ENCODE measurements at places on chromosomes 4 and X.

- DNase-seq: no peak
Measured at GRCh38 chr4:3007724-3008123, 44.4 kb downstream of the GRK4 start.

GRCh38 chrX:129653181-129653970 lies 1.4 kb downstream of the APLN start:
- no peak for DNase-seq

DNA sequence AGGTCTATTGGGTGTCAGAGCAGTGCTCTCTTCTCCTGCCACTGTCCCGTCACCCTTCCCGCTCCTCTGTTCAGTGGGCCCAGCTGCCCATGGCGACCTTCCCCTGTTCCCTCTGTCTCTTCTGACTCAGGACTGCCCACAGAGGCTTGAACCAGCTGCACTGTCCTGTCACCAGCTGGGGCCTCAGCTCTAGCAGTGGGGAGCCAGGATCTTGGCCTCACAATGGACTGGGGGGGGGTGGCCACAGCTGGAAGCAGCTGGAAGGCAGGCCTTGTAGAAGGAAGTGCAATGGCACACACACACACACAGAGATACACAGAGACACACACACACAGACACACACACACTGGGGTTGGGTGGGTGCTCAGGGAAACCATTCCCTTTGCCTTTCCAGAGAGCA lies 114.0 kb upstream of the PJA1 start:
- no peak for DNase-seq

DNA sequence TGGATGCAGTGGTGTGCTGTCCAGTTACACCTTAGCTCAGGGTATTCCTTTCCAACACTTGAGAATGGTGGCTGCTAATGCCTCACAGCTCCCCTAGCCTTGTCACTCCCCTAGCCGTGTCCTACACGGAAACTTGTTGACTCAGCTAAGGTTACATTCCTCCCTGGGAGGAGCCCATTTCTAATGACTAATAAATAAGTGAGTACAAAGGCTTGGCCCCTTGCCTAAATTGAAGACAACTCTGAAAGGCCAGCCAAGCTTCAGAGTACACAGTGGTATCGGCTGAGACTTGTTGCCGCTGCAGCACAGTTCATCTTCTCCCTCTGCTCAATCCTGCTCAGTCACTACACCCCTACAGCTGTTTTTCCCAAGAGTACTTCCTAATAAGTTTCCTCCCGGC lies 21.2 kb upstream of the SLC25A31 start:
- DNase-seq: no peak

DNA sequence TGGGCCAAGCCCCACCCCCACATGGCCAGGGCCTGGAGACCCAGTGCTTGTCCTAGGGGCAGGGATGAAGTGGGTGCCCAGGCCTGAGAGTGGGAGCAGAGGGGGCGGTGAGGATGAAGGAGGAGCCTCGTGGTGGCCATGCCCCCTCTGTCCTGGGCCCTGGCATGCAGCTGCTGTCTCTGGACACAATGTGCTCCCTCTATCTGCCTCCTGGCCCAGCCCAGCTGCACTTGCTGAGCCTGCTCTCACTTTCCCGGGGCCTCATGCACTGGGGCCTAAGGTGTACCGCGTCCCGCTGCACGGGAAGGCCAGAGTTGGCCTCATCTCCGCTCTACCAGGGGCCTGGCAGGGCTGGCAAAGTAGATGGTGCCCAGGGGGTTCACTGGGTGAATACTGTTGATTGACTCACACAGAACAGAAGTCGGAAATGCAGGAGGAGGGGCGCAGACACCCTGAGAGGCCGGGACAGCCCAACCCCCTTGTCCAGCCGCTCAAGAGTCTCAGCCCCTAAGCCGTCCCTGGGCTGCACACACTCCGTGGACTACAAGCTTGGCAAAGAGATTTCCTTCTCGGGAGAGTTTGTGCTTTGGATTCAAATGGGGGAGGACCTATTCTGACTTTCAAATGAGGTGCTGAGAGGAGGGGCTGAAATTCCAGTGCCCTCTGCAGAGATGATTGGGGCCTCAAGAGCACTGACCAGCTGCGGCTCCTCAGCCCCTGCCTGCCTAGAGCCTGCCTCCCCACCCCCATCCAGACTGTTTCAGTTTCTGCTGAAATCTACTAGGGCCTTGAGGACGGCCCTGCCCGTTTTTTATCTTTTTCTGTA lies 112.4 kb downstream of the PSAPL1 start:
- no peak for DNase-seq

DNA sequence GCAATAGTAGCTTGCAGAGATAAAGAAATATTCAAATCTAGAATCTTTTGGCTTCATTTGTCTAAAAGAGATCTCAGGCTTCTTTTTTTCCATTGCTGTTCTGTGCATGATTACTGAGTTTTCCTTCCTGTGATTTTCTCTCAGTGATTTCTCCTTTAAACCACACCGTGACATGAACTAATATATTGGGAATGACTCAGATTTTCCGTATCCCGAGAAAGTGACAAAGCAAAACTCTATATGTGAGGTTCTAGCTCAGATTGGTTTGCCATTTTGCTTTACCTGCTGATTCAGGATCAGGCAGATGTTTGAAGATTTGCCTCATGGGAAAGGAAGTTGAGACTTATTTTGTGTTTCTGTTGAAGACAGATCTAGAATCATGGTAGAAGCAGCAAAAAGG lies 59.4 kb downstream of the MTHFD2L start:
- no peak for DNase-seq

- peak; percentile 34 for DNase-seq
Measured at GRCh38 chr4:40763228-40763716, 13.5 kb downstream of the NSUN7 start.

DNA sequence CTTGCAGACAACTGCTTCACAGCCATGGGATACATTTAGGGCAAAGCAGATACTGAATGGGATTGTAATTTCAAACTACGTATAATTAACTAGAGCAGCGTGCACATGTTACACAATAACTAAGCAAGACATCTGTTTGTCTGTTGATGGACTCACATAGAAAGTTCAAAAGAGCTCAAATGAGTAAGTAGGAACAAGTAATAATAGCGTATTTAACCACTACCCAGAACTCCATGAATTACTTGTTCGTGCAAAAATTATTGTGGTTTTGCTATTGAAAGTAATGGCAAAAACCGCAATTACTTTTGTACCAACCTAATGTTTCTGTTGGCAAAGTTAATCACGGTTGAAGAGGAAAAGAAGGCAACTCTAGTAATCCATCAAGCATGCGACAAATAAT lies 825.4 kb downstream of the PCDH18 start:
- no peak for DNase-seq

DNA sequence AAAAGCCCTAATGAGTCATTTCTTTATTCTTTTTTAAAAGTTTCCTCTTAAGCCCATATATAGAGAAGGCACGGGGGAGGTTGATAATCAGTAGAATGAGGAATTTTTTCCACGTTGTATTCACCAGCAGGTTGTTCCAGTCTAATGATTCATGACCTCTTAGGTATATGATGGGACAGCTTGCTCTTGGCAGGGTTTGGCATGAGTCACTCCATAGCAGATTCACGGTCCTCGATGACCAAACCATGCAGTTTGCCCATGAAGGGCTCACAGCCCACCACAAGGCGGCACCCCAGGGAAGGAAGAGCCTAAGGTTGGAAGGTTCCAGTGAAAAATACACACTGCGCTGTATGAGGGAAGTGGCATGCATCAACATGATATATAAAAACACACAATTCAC lies 623.8 kb upstream of the DIPK2B start:
- peak; percentile 55 for DNase-seq

DNA sequence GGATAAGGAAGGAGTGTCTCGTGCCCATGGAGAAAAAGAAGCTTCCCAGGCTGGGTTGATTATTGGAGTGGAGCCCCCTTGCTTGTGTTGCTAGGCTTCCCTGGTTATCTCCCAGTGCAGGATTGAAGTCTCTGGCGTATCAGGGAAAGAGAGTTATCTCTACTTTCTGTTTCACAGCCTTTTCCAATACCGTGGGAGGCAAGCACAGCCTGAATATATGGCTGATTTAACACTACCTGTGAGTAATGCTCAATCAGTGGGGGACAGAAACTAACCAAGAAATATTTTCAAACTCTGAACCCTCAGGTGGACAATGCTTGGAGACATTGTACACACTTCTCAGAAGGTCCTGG lies 65.2 kb downstream of the SERPINA7 start:
- DNase-seq: no peak

GRCh38 chr4:24809815-24810405 lies 14.5 kb downstream of the SOD3 start:
- no peak for DNase-seq

DNA sequence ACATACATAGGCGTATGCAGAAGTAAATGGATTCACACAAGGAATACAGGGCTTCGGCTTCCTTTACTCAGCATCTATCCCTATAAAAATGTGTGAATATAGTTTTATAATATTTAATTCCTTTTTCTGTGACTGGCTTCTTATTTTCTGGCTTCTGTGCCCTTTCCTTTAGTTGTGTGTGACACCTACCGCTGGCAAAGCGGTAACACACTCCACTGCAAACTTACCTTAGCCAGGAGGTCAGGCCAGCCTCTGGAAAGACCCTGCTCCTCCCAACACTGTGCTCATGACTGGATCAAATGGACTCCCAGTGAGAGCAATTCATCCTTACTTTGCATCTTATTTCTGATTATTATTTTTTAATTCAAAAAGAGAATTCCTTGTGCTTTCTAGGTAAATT lies 244.2 kb downstream of the ANK2 start:
- no peak for DNase-seq

DNA sequence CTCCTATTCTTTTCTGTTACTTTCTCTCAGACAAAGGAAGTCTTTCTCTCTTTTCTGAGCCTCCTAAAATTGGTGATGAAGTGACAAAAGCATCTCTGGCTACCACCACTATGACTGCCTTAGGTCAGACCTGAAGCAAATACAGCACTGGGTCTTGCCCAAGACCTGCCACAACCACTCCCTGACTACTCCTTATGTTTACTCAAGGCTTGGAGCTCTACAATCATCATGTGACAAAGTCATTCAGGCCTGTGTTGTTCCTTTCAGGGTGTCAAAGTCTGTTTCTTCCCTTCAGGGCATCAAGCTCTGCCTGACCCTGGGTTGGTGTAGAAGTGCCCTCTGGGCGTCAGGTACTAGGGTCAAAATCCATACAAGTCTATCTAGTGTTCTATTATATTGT lies 419.2 kb upstream of the CT83 start:
- no peak for DNase-seq

GRCh38 chr4:80419946-80420345 lies 84.4 kb downstream of the CFAP299 start:
- no peak for DNase-seq

- no peak for DNase-seq
Measured at GRCh38 chr4:2722033-2722432, 34.1 kb downstream of the TNIP2 start.

GRCh38 chrX:56932653-56933339 lies 62.5 kb downstream of the SPIN3 start:
- no peak for DNase-seq

GRCh38 chrX:16771483-16772398 lies 14.5 kb upstream of the TXLNG start:
- DNase-seq: no peak

- DNase-seq: no peak
Measured at GRCh38 chr4:37671072-37671471, 15.1 kb downstream of the RELL1 start.

- DNase-seq: no peak
Measured at GRCh38 chr4:86184216-86184900, 175.5 kb downstream of the MAPK10 start.

DNA sequence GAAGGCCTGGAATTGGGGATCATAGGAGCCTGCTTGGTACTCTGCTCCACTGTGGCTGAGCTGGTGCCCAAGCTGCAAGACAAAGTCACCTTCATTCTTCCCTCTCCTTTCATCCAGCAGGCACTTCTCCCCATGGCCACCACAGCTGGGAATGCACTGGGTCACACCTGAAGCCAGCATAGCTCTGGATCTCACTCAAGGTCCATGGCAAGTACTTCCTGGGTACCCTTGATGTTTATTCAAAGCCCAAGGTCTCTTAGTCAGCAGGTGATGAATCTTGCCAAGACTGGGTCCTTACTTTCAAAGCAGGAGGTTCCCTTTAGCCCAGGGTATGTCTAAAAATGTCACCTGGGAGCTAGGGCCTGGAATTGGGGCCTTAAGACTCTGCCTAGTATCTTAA lies 4.9 kb upstream of the SLC4A4 start:
- DNase-seq: no peak

- DNase-seq: no peak
Measured at GRCh38 chrX:110188701-110189558, 129.0 kb downstream of the AMMECR1 start.

GRCh38 chr4:79959652-79960051 lies 113.4 kb downstream of the ANTXR2 start:
- no peak for DNase-seq

- DNase-seq: no peak
Measured at GRCh38 chr4:8725845-8726244, 133.3 kb downstream of the CPZ start.

DNA sequence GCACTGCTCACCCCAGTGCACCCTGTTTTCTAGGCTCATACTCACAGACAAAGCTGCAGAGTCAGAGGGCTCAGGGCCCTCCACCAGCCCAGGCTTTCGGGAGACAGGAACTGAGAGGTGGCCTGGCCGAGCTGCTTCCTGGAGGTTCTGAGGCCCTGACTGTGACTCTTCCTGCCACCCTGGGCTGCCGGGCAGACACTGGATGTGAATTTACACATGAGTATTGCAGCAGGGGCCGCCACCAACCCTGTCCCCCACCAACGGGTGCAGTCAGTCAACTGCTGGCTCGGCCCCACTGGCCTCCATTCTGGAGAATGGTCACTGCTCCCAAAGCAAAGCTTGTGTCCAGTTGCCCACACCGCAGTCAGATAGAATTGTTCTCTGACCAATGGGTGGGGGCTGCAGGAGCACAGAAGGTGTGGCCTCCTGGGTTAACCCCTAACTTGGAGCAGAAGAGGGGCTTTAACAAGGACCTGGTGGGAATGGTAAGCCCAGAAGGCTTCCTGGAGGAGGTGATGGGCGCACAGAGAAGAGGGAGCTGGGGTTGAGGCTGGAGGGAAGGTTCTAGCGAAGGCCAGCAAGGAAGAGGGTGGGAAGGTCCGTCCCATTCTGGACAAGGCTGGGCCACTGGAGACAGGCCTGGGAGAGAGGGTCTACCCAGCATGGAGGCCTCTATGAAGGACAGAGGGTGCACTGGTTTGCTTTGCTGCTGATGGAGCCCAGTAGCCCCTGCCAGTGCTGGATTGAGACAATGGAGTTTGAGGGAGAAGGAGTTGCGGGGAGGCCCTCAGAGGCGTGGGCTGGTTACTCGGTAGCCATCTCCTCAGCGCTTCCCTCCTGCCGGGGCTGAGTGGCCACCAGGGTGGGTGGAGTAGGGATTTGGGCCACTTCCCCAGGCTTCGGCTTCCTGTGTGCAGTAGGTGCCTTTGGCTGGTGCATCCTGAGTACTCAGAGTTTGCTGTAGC lies 135.3 kb downstream of the CPZ start:
- no peak for DNase-seq

DNA sequence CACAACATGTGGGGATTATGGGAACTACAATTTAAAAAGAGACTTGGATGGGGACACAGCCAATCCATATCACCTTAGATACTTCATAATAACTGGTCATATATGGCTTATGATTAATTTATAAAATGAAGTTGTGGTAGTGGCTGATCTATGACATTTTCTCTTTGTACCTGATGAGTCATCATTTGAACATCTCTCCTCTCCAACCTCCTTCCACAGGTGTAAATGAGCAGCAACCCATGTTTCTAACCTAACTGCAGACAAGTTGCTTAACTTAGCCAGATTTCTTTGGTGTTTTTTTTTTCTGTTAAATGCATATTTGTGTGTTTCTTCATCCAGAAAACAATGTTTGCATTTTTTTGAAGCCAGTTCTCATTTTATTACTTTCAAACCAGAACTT lies 42.6 kb downstream of the SPANXA2 start:
- no peak for DNase-seq

- no peak for DNase-seq
Measured at GRCh38 chr4:138802499-138802898, 213.1 kb upstream of the NOCT start.
